Activated CD4-positive, alpha-beta T cell treated with anti-CD3 and anti-CD28 coated beads, Interleukin-2, amount 10 ng/mL, durations not matched to agents 7 days and 5 days (primary cell): ENCODE measurements at places on chromosomes 1 and 21. TPM values are rescaled to one million over a fixed set of nuclear protein-coding genes. Genes with fewer than 3 reads are reported as not detected.

DNA sequence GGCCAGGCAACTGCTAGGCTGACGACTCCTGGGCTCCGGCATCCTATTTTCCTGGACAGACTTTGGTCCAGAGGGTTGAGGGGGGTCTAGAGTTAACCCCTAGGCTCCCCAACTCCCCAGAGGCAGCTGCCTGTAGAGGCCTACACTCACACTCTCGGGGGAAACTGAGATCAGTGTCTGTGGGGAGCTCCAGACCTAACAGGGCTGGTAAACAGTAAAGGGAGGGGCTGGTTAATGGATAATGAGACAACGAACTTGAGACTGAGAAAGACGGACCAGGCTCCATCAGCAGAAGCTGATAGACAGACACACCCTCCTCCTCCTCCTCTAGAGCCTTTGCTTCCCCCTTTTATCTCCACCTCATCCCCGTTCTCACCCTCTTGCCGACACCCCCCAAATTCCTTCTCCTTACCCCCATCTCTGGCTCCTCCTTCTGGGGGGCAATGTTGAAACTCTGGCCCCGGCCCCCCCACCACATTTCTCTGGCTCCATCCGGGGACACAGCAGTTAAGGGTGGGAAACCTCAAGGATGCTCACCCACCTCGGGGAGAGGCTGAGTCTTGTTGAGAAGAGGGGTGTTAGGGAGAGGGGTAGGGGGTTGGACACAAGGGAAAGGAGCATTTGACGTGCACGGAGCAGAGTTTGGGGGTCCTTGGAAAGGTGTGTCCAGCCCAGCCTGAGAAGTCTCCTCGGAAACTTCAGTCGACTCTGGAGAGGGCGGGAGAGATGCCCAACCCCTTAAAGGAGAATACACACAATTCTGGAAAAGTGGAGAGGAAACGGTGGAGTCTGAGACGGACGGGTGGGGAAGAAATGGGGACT lies at the start of gene MTMR11:
Gene MTMR11 (minus strand): TSS at position 710 of the 822 bp plus-strand sequence. CDS start 232 bp downstream, at position 478.
- DNase-seq: no peak

KHDC4 gene
- 66.3 TPM for total RNA-seq

CSMD2 gene
- not detected for total RNA-seq

TRPM2 gene
- total RNA-seq: 13.9 TPM

DNA sequence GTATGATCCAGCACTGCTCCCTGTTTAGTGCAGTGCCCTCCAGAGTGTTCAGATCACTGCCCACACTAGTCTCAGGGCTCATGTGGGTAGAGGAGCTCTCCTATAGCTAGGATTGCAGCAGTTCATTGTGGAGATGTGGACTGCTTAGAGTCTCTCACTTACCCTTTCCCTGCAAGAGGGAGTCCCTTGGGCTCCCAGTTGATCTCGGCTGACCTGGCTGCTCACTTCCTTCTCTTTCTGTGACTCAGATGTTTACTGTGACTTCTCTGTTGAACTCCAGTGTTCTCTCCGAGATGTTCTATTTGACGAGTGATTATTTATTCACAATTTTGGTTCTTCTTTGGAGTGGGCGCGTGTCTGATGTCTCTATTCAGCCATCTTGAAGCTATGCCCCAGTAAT lies 141.9 kb downstream of the PTBP2 start:
- no peak for DNase-seq

DNA sequence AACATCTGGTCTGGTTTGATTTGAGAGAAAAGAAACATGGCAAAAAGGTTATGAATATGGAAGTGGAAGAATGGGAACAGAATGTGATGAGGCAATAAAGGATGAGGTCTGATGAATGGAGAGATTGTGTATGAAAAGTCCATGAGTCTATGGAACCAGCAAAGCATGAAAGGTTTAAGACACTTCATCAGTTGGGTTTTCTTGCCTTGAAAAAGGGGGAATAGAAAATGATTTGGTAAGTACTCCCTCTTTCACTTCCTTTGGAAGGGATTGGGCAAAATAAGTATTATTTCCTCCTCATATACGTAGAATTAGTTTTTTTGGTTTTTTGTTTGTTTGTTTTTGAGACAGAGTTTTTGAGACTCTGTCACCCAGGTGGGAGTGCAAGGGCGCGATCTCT lies 155.8 kb downstream of the TRIM33 start:
- no peak for DNase-seq
